Retina (tissue), 1 donor: ENCODE measurements at places on chromosomes 4 and X.

GRCh38 chr4:11824566-11824965 is 395.9 kb upstream of the HS3ST1 start:
- DNase-seq, result no peak

- no peak for DNase-seq
These were observed 519.9 kb downstream of the INPP4B start for GRCh38 chr4:142326181-142326580.

DNA sequence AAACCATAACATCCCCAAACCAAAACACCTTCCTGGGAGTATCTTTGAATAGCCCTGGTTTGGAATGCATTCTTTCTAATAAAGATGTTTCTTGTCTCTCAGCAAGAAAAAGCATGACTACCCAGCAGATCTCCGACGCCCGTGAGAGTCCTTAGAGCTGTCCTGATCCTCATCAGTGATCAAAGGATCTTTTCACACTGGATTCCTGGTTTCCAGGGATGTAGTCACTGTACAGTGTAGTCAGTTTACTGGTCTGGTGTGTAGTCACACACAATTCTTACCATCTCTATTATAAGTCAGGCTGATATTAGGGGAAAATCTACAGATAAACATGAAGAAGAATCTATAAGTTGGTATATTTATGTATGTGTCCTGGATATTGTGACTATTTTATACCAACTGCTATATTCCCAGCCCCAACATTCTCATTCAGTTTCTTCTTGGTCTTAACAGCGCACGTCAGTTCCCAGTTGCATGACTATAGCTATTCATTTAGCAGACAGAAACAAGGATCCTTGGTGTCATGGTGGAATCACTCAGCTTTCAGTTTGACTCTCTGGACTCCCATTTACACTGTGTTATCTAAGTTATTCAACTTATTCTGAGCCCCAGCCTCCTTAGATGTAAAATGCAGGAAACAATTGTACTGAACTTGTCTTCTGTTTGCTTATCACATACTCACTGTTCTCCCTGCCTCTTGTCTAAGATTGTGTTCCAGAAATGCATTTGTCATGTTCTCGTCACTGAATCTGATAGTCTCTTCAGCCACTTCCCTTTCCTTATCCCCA is 68.3 kb downstream of the SLIT2 start:
- DNase-seq, result no peak

- DNase-seq, result no peak
These were observed 8.7 kb upstream of the ANAPC4 start for GRCh38 chr4:25368315-25368714.

DNA sequence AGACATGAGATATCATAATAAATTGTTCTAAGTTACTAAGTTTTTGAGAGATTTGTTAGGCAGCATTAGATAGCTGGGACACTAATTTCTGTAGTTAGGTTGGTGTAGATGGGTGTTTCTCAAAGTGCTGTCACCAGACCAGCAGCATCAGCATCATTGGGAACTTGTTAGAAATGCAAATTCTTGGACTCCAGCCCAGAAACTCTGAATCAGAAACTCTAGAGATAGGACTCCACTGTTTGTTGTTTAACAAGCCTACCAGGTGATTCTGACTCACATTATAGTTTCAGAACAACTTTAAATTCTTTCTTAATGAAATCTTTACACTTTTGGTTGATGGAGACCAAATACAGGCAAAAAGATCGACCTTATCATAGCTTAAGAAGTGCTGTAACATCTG is 173.7 kb downstream of the PABPC4L start:
- DNase-seq, result no peak

GRCh38 chrX:17413228-17413627 is 38.2 kb downstream of the NHS start:
- DNase-seq, result no peak

- no peak for DNase-seq
These were observed 137.3 kb upstream of the FTHL17 start for GRCh38 chrX:31209005-31209628.

- no peak for DNase-seq
These were observed 51.8 kb downstream of the LDB2 start for GRCh38 chr4:16846540-16847117.

- DNase-seq, result no peak
These were observed 149.4 kb upstream of the KLF3 start for GRCh38 chr4:38514465-38515146.

DNA sequence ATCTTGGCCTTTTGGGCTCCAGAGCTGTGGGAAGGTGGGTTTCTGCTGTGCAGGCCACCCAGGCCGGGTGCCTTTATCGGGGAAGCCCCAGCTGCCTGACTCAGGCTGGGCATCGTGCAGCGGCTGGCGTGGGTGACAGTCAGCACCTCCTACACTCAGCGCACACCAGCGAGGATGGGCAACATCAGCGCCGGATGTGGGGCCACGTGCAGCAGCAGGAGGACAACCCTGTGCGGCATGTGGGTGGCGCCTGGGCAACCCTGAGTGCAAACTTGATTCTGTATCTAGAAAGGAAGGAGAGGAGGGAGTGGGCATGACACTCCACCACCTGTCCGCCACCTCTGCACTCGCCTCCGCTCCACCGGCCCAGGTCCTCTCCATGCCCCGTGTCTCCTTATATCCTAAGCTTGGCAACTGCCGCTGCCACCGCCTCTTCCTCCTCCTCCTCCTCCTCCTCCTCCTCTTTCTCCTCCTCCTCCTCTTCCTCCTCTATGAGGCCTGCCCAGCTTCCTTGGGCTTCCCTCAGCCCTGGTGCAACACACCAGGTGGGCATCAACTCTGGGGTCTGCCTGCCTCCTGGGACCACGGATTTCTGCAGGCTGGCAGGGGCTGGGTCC is 107.4 kb upstream of the AFAP1 start:
- no peak for DNase-seq

DNA sequence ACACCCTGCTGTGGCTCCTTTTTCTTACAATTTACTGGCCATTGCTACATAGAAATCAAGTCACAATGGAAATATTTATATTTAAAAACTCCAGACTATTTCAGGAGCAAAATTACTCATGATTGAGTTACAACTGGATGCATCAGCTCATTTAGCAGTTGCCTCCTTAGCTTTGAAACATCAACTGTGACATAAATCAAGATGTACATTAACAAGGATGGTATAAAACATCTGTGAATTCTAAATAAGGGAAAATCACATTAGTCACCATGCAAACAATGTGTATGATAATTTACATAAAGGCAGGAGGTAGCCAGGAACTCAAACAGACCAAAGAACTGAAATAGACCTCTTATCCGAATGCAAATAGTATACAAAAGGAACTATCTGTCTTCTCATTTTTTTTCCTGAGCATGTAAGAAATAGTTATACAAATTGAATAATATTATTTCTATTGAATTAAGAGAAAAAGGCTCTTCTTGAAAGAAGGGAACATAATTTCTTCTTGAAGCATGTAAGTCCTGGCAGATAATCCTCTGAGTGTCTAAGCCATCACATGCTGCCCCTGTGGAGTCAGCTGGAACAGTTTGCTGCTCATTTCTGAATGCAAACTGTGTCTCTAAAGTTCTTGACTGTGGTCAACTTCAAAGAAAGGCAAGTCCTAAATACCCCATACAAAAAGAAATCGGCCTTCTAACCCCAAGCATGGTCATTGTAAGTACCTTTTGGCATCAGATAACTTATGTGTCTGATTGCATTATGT is 151.2 kb downstream of the NAA11 start:
- no peak for DNase-seq

- no peak for DNase-seq
These were observed 23.9 kb upstream of the PRDM8 start for GRCh38 chr4:80173401-80173800.
